ENCODE measurements at places on chromosomes 7 and 10.

DNA sequence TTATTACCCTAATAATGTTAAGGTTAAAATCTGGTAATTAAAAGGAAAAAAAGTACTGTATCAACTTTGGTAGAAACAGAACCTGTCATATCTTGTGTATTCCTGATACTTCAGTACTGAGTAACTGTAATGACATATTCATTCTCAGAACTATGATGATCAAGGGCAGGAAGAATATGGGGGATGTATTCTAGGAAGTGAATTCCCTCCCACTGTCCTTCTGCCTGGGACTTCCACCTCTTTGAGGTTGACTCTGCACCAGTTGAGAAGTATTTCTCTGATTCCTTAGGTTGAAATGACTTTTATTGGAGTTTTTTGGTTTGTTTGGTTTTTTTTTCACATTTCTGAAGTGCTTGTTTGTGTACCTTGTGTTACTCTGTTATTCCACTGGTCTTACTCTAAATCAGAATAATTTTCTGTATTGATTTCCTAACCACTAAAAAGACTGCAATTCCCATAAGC, 36.9 kb downstream of the WASL start:
- no peak for DNase-seq
- no peak overlapping the region for H3K27ac ChIP-seq
- no peak overlapping the region for H3K4me3 ChIP-seq
- H3K4me1 ChIP-seq = no peaks in the 10 kb centered on the region

- no peaks in the 10 kb centered on the region for H3K27me3 ChIP-seq
- H3K36me3 ChIP-seq = no peaks in the 10 kb centered on the region
- H3K27ac ChIP-seq = no peak overlapping the region
These were observed 184.4 kb downstream of the PTPRN2 start for GRCh38 chr7:158403013-158403821.

DNA sequence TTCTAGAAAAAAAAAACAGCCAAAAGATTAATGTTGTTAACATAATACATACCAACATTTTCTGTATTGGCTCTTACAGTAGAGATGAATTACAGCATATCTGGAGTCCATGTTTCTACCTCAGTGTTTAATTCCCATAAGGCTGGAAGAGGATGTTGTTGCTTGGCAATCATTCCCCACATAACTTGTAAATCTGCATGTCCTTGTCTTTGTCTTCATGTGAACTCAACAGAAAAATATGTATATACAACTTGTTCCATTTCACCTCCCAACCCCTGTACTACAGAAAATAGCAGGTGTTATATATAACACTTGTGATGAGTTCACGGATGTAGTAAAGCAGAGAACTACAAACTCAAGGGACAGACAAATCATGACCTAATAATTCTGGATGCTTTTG, 160.9 kb upstream of the SEMA3C start:
- no peak for DNase-seq
- H3K27me3 ChIP-seq = no peaks in the 10 kb centered on the region
- no peaks in the 10 kb centered on the region for H3K36me3 ChIP-seq
- H3K4me3 ChIP-seq = no peak overlapping the region

GRCh38 chr7:3083350-3083749, 39.7 kb upstream of the CARD11 start:
- H3K36me3 ChIP-seq = no peaks in the 10 kb centered on the region
- H3K27me3 ChIP-seq = peaks cover 5% of the 10 kb centered on the region
- no peaks in the 10 kb centered on the region for H3K4me1 ChIP-seq
- H3K4me3 ChIP-seq = no peak overlapping the region
- no peak for DNase-seq

DNA sequence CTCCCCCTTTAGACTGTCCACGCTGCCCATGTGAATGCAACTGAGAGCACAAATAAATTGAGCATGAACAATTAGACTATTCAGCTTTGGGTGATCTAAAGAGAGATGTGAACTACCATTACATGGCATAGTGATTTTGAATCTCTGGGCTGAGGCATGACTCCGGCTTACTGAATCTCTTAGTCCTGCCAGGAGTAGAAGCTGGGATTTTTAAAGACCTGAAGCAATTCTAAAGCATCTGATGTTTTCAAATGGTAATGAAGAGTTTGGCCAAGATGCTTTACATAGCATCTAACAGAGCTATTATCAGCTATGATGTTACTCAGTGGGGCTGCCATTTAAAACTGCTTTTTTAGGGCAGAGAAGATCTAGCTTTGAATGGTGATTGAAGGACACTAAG, 1059.1 kb downstream of the SORCS3 start:
- DNase-seq = no peak
- no peaks in the 10 kb centered on the region for H3K4me1 ChIP-seq
- H3K27me3 ChIP-seq = no peaks in the 10 kb centered on the region
- no peak overlapping the region for H3K27ac ChIP-seq
- H3K36me3 ChIP-seq = no peaks in the 10 kb centered on the region

DNA sequence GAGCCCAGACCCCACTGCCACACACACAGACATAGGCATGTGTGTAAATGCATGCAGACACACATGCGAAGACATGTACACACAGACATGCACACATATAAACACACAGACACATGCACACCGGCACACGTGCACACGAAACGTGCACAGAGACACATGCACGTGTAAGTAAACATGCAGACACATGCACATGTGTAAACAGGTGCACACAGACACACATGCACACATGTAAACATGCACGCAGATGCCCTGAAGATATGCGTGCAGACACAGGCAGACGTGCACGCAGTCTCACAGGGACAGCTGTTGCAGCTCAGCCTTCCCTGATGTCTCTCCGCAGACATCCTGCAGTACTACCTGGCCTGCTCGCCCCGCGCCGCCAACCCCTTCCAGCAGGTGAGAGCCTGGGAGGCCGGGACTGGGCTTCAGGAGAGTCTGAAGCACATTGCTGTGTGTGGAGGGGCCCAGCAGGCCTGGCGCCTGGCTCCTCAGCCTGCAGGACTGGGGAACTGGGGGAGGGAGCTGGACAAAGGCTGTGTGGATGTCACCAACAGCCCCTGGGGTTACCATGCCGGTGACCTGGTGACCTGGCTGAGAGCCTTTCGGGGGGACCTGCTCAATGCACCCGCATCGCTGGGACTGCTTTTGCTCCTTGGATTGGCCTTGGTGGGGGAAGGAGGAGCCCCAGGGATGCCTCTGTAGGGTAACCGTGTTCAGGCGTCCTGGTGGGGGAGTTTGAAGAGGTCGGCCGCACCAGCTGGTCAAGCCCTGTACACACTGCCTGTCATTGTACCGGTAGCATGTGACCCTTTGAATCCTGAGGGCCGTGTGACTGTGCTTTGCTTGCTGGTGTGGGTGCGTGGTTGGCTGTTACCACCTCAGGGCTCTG, 20.3 kb downstream of the TTYH3 start:
- H3K36me3 ChIP-seq = peaks cover 79% of the 10 kb centered on the region
- H3K27me3 ChIP-seq = no peaks in the 10 kb centered on the region
- no peak for DNase-seq
- no peak overlapping the region for H3K4me3 ChIP-seq
- peaks cover 4% of the 10 kb centered on the region for H3K4me1 ChIP-seq

DNA sequence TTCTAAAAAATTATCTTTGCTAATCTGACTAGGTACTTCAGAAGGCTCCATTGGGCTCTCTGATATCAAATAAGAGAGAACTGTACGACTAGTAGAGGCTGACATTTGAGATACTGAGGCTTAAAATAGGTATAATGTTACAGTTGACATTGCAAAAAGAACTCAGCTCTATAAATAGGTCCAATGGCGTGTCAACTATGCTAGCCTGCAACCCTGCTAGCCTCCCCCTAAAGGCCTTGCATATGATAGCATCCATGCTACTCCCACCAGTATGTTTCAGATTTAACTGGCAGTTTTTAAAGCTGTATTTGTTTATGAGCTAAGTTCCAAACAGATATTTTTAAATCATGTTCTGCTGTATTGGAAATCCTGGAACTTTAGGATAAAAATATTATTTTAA, at the start of gene PPP1R3A:
PPP1R3A (minus strand) TSS at position 64 of the 400 bp plus-strand sequence; CDS start at position 51, 13 bp downstream.
- DNase-seq = no peak
- peaks cover 9% of the 10 kb centered on the region for H3K4me1 ChIP-seq
- no peaks in the 10 kb centered on the region for H3K27me3 ChIP-seq
- H3K4me3 ChIP-seq = no peak within 1 kb of the TSS
- H3K36me3 ChIP-seq = no peaks in the 10 kb centered on the region
- H3K27ac ChIP-seq = no peak within 1 kb of the TSS

DNA sequence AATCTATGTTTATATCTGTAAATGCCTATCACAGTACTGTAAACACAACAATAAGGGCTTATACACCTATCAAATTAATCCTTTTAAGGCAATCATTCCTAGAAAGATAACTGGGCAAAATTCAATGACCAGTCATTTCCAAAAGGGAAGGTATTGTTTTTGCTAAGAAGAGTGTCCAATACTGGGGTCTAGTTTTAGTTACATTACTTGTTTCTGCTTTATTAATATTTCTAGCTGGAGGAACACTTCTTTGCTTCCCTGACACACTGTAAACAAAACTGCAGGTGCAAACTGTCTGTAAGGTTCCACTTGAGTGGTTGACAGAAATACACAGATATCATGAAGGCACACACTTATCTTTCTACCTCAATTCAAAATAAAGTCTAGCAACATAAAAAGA, 84.2 kb upstream of the FAM133B start:
- no peak for DNase-seq
- no peak overlapping the region for H3K27ac ChIP-seq
- H3K36me3 ChIP-seq = peaks cover 15% of the 10 kb centered on the region
- no peaks in the 10 kb centered on the region for H3K4me1 ChIP-seq
- no peak overlapping the region for H3K4me3 ChIP-seq
- no peaks in the 10 kb centered on the region for H3K27me3 ChIP-seq

DNA sequence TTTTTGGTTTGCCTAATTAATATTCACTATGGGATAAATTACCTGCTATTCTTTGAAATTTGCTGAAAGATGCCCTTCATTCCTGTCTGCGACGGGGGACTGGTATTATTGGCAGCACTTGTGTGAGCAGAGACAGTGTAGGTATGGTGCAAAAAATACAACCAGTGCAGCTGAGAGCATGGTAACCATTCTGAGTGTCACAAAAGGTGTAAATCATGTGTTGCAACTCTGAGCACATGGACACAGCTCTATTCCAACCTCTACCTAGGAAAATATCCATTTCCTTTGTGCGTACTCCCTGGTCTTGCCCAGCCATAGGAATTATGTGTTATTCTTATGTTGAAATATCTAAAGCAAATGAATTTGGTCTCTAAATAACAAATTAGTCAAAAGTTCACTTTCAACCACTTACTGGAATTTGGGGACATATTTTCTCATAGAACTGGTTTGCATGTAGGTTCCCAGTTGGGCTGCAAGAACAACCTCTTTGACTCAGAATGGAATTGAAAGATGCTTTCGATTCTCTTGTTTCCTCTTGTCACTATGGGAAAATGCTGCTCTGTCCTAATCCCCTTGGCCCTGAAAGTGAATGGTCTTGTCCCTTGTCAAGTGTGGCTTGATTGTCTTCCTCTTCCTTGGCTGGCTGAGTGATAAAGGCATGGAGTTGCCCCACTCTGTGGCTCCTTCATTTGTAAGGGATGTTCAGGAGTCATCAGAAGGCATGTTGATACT, 57.0 kb downstream of the CELF2 start:
- H3K4me3 ChIP-seq = no peak overlapping the region
- H3K4me1 ChIP-seq = no peaks in the 10 kb centered on the region
- DNase-seq = no peak
- H3K27ac ChIP-seq = no peak overlapping the region
- no peaks in the 10 kb centered on the region for H3K27me3 ChIP-seq
- no peaks in the 10 kb centered on the region for H3K36me3 ChIP-seq

DNA sequence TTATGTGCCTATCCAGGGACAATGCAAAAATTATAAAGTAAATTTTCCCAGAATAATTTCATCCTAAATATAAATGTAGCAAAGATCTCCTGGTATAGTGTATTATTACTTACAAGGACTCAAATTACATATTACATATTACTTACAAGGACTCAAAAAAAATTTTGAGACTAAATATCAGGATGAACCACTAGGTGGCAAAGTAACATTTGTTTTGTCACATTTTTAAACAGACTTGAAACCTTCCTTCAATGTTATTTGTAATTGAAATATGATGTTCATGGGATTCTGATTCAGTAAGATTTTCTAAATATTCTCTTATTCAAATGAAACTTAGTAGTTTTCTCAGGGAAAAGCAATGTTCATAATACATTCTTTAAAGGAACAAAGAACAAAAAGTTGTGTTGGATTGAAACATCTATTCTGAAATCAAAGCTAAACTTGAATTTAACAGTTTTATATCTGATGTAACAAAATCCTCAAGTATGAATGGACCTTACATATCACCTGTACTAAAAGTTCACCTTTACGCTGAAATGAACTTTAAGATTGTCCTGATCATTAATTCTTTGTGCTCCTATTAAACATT, 74.3 kb upstream of the GNAI1 start:
- no peak for DNase-seq
- H3K27me3 ChIP-seq = no peaks in the 10 kb centered on the region
- no peak overlapping the region for H3K27ac ChIP-seq
- no peaks in the 10 kb centered on the region for H3K4me1 ChIP-seq
- no peak overlapping the region for H3K4me3 ChIP-seq

- no peaks in the 10 kb centered on the region for H3K4me1 ChIP-seq
- no peaks in the 10 kb centered on the region for H3K27me3 ChIP-seq
- H3K27ac ChIP-seq = no peak overlapping the region
- no peaks in the 10 kb centered on the region for H3K36me3 ChIP-seq
- no peak for DNase-seq
- H3K4me3 ChIP-seq = no peak overlapping the region
These were observed 101.0 kb downstream of the CDCA7L start for GRCh38 chr7:21844742-21845141.

- DNase-seq = no peak
- H3K27me3 ChIP-seq = no peaks in the 10 kb centered on the region
- no peaks in the 10 kb centered on the region for H3K36me3 ChIP-seq
- no peak overlapping the region for H3K27ac ChIP-seq
- no peak overlapping the region for H3K4me3 ChIP-seq
These were observed 14.1 kb upstream of the TAS2R41 start for GRCh38 chr7:143463556-143463955.
